ENCODE measurements at places on chromosomes 3 and 15.

DNA sequence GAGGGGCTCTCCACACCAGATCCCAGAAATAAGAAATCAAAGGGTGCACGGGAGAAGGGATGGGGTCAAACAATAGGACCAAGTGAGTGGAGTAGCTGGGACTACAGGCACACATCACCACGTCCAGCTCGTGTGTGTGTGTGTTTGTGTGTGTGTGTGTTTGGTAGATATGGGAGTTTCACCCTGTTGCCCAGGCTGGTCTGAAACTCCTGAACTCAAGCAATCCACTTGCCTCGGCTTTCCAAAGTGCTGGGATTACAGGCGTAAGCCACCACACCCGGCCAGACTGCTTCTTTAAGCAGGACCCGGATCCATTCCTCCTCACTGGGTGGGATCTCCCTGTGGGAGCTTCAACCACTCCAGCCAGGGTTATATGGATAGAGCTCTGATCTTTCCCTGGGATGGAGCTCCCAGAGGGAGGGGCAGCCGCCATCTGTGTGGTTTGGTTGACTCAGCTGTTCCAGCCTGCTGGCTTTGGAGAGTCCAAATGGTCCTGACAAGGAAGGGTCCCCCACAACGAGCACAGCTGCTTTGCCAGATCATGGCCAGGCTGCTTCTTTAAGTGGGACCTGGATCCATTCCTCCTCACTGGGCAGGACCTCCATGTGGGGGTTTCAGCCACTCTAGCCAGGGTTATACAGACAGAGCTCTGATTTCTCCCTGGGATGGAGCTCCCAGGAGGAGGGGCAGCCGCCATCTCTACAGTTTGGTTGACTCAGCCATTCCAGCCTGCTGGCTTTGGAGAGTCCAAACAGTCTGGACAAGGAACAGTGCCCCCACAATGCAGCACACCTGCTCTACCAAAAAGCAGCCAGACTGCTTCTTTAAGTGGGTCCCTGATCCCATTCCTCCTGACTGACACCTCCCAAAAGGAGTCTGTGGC is 9.1 kb upstream of the AVEN start:
- no peak for DNase-seq

- peak; percentile 12 for DNase-seq
Observed at GRCh38 chr15:62241135-62241770, 76.2 kb upstream of the C2CD4B start.

- peak; percentile 64 for DNase-seq
Observed at GRCh38 chr15:89128320-89129122, 40.3 kb downstream of the ABHD2 start.

DNA sequence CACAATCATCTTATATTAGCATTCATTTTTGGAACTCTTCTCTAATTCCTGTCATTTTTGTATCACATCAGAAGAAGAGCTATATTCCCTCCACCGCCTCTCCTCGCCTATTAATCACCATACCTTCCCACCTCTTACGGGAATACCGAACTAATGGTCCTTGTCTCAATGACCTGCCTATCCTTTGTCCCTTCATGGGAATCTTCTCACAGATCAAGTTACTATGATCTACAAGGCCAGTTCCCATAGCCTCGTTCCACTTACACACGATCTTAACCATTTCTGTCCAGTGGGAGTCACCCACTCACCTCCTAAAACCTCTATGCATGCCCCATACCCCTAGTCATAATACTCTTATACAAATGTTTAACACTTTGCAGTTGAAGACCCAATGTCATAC is 342.6 kb upstream of the TPRG1 start:
- no peak for DNase-seq

- DNase-seq, result no peak
Observed at GRCh38 chr3:101825904-101826445, 23.3 kb upstream of the NFKBIZ start.

DNA sequence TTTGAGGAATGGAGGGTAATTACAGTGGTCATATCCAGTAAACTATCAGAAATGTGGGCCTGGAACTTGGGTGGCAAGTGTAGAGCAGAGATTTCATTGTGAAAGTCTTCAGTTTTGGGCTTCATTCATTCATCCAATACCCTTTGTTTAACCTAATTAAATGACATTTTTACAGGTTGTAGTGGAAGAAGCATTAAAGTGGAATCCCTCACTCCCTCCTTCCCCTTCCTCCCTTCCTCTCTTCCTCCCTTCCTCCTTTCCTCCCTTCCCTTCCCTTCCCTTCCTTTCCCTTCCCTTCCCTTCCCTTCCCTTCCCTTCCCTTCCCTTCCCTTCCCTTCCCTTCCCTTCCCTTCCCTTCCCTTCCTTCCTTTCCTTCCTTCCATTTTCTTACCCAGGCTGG is 219.3 kb downstream of the PDCD6IP start:
- DNase-seq, result no peak

GRCh38 chr15:82647045-82647834 is at the start of gene CPEB1:
TSS of gene CPEB1 (minus strand) at chr15:82647363. CDS start at chr15:82628459, 18,904 bp downstream.
- DNase-seq, result peak; percentile 40

DNA sequence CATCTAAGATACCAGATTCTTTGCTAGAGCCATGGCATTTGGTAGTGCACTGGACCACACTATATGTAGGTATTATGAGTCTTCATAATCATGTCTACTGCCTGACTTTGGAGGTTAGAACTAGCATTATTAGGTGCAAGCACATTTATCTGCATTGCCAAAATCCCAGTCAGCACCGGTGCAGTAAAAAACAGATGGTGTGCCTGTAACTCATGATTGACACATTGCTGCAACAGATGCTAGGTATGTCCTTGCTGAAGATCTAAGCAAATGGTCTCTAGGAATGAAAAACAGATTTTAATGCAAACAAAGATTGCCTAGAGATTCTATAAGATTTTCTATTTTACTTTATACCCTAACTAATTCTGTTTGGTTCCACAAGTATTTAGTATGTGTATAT is 47.7 kb downstream of the MYO5A start:
- no peak for DNase-seq

DNA sequence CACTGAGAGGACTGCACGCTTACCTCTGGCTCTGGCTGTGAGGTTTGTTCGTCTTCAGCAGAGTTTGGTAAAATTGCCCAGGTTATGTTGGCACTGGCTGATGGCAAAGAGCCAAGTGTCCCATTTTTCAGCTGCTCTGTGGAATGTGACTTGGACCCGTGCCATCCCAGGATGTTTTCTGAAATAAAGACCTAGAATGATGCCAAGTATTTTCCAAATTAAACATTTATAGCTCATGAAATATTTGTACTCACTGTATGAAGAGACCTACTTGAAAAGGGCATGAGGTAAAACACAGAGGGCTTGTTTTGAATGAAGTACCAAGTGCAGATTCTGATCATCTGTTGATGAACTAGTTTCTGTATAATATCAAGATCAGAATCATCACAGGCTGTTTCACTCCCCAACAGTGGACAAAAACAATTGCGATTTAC is 200.5 kb downstream of the STT3B start:
- no peak for DNase-seq

GRCh38 chr15:66653398-66653797 is 48.6 kb upstream of the SMAD6 start:
- DNase-seq, result no peak

GRCh38 chr15:96690733-96691132 is 360.2 kb downstream of the NR2F2 start:
- DNase-seq, result no peak

- no peak for DNase-seq
Observed at GRCh38 chr3:129254536-129255230, 5.3 kb downstream of the COPG1 start.

DNA sequence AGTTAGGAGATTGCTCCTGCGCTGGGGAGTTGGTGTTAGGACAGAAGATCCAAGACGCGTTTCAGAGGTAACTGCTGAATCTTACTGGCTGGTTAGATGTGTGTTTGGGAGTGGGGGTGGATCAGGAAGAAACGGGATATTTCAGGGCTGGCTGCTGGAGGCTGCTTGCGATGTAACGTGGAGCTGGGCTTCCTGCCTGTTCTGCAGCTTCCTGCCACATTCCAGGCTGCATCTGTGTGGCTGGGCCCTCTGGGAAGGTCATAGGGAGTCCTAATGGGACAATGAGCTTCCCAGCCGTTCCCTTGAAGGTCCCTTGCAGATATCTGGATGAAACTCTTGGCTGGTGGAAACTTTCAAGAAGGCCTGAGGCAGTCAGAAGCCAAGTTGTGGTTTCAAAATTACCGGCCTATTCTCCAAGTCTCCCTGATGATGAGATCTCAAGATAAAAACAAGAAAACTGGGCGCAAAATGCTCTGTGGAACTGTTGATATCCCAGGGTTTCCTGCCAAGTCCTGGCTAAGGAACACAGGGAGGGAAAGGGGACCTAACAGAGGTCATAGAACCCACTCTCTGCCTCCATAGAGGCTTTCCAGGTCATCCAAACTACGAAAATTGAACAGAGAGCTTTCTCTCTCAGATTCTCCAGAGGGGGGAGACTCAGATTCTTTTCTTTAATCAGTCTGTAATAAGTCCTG is 67.0 kb downstream of the NOX5 start:
- DNase-seq, result no peak

DNA sequence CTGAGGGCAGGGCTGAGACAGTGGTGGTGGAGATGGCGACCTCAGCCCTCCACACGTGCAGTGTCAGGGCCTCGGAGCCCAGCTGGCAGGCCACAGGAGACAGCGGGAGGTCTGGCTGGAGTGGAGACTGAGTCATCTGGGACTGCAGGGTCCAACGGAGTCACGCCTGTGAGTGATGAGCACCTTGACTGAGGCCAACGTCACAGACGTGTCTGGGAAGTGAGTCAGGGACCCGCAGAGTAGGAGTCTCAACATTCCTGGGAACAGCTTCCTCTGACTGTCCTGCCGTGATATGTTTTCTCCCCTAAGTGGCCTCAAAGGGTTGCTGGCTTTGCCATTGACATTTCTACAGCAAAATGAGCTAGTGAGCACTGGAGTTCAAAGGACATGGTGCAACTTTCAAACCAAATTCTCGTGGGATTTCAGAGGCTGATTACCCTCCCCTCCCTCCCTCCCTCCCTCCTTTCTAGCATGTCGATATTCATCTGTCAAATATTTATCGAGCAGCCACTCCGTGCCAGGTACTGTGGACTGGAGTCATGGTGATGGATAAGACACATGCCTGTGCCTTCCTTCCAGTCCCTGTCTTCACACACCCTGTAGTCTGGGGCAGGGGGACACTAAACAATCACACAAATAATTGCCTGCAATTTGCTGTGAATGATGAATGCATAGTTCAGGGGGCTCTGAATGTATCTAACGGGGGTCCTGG is 53.3 kb upstream of the AMOTL2 start:
- no peak for DNase-seq

GRCh38 chr15:62964251-62964650 is 78.3 kb upstream of the TPM1 start:
- DNase-seq, result no peak

GRCh38 chr3:186268616-186269448 is 93.2 kb downstream of the DGKG start:
- no peak for DNase-seq

DNA sequence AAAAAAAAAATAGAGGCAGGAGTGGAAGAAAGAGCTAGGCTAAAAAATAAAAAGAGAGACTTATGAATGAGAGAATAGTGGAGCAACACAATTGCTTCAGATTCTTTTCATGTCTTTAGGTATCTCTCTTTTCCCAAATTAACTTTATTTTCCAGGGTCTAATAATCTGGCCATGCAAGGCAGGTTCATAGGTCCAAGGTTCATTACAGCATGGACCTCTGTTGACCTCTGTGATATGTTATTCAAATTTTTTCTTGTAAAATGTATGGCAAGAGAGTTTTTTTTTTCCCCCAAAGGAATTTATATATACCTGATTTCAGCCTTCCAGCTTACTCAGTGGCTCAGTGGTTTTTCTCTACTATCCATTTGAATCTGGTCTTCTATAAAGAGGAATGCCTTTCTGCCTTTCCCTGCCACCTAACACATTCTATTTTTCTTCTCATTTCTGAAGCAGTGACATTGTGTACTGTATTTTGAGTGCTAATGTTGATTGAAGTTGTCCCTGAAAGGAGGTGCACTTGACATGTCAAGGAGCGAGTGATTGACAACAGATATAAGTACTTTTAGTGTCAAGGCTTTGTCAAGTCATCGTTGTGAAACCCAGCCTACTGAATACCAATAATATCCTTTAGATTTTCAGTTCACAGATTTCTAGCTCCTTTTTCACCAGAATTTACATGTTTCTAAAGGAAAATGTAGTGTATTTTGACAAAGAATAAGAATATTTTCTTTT is 118.5 kb downstream of the MAP2K5 start:
- no peak for DNase-seq

DNA sequence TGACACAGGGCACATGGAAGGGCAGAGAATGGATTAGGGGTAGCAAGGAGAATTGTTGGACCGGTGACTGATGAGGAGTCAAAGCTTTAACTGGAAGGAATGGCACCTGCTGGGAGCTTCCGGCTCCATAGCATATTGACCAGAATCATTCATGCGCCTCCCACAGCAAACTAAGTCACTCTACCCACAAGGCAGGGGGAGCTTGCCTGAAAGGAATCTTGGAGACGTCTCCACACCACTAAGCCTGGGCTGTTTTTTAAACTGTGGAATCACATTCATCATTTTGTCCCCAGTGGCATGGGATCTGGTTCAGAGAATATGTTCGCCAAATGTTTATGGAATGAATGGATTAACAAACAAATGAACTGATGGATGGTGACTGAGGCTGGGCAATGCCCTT is 57.0 kb upstream of the ITGA11 start:
- DNase-seq, result no peak

DNA sequence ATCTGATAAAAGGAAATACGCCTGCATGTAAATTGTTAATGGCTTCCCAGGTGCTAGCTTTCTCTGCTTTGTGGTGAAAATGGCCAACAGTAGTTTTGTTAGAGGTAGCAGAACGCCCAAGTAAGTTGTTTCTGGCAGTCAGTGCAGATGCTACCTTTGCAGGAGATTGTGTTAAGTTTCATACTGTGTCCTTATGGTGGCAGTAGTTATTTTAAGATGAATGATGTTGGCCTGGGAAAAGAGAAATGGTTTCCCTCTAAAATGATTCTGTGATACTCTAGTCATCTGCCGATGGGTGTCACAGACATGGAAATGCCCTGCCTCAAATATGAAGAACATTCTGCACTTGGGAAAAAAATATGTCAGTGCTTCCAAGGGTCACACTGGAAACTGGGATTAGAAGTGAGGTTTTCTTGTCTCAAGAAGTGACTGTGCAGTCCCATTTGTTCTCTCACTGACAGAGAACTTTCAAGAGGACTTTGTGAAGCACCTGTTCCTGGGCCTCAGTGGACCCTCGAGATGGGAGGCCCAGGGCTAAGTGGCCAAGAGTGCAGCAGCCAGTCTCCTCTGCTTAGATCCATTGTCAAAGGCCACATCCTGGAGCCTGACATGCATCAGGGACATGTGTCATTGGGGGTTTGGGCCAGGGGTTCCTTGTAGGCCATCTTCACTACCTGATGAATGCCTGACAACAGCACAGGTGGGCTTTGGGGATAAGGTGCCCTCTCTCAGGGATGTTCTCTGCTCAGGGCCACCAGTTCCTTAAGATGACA is 393.3 kb downstream of the CACNA2D3 start:
- DNase-seq, result no peak

DNA sequence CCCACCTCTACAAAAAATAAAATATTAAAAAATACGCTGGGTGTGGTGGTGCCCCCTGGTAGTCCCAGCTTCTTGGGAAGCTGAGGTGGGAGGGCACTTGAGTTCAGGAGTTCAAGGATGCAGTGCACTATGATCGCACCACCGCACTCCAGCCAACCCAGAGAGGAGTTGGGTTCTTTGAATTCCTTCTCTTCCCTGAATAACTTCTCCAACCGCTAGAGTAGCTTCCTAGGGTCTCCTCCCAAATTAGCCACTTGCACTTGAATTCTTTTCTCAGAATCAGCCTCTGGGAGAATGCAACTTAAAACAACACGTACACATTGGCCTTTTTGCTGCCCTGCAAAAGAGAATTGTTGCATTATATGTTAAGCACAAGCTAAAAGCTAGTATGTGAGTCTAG is 272.5 kb downstream of the ABHD5 start:
- DNase-seq, result no peak

Measured in suppressor macrophage (primary cell).